Activated naive CD4-positive, alpha-beta T cell (primary cell): ENCODE measurements at places on chromosomes 7 and 10.

GRCh38 chr7:106317971-106318370 is 33.2 kb upstream of the NAMPT start:
- no peak for DNase-seq

DNA sequence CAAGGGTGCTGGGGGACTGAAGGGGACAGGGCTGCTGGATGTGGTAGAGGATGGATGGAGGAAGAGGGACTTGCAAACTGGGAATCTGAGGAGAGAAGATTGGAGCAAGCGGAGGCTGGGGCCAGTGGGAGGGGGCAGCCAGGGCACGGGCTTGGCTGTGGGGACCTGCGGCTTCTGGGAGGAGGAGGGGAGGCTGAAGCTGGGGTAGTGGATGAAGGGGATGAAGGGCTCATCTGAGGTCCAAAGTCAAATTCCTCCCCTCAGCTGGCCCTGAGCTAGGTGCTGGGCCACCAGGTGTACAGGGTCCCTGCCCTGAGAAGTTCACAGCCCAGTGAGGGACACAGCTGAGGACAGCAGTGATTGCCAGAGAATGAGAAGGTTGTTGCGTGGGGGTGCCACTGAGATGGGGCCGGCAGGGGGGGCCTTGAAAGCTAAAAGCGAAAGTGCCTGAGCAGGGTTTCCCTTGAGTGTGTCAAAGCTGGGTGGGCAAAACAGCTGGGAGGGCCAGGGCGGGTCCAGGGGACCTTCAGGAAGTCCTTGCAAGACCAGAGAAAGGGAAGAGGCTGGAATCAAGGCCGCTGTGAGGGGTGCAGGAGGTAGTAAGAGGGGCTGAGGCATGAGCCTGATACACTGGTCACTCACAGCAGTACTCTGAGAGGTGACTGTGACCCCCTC is 75.2 kb downstream of the MYL10 start:
- DNase-seq, result no peak

- no peak for DNase-seq
Measured at GRCh38 chr10:22581461-22581860, 132.9 kb downstream of the PIP4K2A start.

GRCh38 chr10:87991946-87992345 is 128.5 kb downstream of the PTEN start:
- no peak for DNase-seq

- DNase-seq, result no peak
Measured at GRCh38 chr10:61752111-61753011, 89.6 kb downstream of the CABCOCO1 start.

GRCh38 chr7:57381581-57381980 is 68.4 kb upstream of the ZNF716 start:
- no peak for DNase-seq

- no peak for DNase-seq
Measured at GRCh38 chr7:43647339-43647672, 64.4 kb downstream of the STK17A start.

- DNase-seq, result no peak
Measured at GRCh38 chr7:157440346-157441022, 103.7 kb downstream of the DNAJB6 start.

GRCh38 chr7:47371317-47371716 is 210.6 kb downstream of the TNS3 start:
- DNase-seq, result no peak

DNA sequence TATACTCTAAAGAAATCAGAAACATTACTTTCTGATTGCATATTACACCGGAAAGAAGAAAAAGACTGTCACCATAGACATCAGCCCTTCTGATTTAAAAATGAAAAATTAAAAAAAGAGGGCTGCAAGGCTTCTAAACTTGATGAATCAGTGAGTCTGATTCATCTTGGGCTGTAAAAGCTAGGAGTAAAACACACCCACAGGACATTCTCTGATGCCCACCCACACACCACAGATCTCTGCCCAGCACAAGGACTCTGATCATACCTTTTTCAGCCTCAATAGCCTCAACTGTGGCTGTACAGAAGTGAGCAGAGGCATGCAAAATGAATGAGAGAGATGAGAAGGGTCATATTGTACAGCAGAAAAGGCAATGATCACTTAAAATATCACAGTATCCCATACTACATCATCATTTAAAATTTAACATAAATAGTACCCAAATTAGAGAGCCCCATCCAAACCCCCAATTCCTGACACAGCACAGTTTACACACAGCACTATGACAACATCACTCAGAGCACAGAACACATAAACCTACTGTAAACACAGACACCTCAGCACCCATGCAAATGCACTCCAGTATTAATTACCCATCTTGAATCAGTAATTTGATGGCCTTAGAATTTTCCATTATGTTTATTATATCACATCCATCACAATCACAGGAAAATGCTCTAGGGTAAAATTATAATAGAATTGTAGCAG is 6.4 kb upstream of the MSS51 start:
- no peak for DNase-seq

DNA sequence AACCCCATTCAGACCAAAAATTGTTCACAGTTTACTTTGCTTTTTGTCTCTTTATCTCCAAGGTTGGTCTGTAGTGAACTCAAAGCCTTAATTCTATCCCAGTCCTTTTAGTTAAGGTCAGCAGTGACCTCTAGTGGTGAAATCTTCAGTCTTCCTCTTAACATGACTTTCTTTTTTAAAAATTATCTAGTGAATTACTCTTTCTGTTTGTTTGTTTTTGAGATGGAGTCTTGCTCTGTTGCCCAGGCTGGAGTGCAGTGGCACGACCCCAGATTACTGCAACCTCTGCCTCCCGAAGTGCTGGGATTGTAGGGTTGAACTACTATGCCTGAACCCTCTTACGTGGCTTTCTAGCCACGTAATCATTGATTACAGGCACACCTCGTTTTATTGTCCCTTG is 25.0 kb downstream of the ZNF487 start:
- no peak for DNase-seq

DNA sequence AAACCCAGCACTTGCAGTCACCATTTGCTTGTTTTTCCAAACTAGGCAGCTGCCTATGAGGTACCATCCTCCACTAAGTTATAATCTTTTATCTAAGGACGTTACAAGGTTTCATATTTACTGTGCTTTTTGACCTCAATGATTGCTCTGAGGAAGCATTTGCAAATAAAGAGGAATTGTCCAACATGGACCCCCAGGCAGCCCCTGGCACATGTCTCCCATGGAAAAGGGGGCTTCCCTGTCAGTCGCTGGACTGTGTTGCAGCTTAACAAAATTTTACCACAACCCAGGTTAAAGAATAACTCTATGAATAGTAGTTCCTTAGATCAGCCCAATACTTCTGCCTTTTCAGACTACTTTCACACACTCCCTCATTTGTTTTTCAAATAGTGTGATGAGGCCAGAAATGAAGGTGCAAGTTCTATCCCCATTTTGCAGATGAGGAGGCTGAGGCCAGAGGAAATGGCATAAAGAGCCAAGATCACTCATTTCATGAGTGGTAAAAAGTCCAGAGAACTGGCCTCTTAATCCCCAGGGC is 52.8 kb upstream of the ZPBP start:
- DNase-seq, result no peak

DNA sequence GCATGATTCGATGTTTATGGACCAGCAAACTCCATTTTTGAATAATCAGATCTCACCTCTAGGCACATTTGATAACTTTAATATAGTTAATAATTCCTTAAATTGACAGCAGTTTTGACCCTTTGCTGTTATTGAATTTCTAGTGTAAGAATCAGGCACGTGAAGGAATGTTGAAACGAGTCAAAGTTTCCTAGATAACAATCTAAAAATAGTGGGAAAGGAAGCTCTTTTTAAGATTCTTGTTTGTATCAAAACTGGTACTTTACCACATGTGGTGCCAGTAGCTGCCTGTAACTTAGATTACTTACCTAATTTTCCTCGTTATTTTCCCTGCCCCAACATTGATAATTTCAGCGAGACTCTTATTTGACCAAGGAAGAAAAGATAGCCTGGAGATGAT is 757.8 kb upstream of the KCND2 start:
- no peak for DNase-seq

GRCh38 chr10:133100706-133101415 is 13.1 kb downstream of the ADGRA1 start:
- peak; percentile 10 for DNase-seq

DNA sequence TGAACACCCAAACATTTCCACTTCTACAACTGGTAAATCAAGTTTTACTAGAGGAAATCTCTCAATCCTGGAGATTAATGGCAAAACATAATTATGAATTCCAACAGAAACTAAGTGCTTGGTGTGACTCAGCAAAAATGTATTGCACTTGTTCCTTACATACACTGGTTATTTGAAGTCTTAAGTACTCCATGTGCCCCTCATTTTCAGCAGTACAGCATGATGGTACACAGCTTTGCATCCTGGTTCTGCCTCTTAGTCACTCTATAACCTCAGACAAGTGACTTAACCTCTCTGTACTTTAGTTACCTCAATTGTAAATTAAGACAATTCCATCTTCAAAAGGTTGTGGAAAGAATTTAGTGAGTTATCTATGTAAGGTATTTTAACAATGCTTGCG is 12.9 kb downstream of the SLC16A12 start:
- DNase-seq, result no peak

GRCh38 chr7:11726794-11727155 is 105.2 kb downstream of the THSD7A start:
- DNase-seq, result no peak

GRCh38 chr10:124044143-124044862 is 49.1 kb downstream of the CHST15 start:
- no peak for DNase-seq

GRCh38 chr10:102310361-102311024 is 65.2 kb downstream of the GBF1 start:
- DNase-seq, result no peak

DNA sequence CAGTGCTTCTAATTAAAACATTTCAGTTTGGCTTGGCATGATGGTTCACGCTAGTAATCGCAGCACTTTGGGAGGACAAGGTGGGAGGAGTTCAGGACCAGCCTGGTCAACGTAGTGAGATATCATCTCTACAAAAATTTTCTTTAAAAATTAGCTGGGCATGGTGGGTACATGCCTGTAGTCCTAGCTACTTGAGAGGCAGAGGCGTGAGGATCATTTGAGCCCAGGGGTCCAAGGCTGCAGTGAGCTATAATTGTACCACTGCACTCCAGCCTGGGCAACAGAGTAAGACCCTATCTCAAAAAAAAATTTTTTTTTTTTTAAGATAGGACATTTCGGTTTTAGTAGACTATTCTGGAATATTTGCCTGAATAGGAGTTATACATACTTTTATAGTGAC is 12.4 kb downstream of the HBP1 start:
- DNase-seq, result no peak

GRCh38 chr7:17781491-17782215 is 158.6 kb downstream of the SNX13 start:
- DNase-seq, result no peak

GRCh38 chr10:114726820-114727271 is 68.8 kb upstream of the ABLIM1 start:
- DNase-seq, result no peak

DNA sequence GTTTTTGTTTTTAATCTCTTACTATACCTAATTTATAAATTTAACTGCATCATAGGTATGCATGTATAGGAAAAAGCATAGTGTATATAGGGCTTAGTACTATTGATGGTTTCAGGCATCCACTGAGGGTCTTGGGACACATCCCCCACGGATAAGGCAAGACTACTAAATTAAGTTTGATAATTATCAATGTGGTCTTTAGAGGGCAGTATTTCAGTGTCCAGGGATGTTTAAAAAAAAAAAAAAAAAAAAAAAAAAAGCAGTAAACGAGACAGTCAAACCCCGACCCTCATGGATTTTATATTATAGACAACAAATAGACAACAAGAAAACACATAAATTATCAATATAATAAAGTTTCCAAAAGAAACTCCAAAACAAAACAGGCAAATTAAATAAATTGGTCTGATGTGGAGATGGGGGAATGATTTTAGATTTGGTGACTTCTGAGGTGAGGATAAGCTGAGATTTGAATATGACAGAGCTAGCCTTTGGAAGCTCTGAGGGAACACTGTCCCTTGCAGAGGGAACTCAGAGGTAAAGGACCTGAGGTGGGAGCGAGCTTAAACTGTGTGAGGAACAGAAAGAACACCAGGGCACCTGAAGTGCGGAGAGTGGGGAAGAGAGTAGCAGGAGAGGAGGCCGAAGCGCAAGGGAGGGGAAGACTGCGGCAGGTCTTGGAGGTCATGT is 14.8 kb downstream of the ACSM6 start:
- DNase-seq, result no peak

GRCh38 chr7:142323706-142324105 is 65.8 kb upstream of the PRSS58 start:
- DNase-seq, result peak; percentile 36

- no peak for DNase-seq
Measured at GRCh38 chr7:153887749-153888569, 164.2 kb upstream of the DPP6 start.

DNA sequence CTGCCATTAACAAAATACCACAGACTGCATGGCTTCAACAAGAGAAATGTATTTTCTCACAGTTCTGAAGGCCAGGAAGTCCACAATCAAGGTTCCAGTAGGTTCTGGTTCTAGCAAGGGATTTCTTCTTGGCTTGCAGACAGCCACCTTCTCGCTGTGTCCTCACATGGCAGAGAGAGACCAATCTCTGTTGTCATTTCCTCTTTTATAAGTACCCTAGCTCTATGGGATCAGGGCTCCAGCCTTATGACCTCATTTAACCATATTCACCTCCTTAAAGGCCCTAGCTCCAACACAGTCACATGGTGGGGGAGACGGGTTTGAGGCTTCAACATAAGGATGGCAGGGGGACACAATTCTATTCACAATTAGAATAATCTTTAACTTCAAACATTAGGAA is 23.6 kb downstream of the ABI1 start:
- no peak for DNase-seq

GRCh38 chr7:8214244-8214824 is 47.6 kb downstream of the ICA1 start:
- no peak for DNase-seq

- no peak for DNase-seq
Measured at GRCh38 chr7:11193888-11194287, 220.2 kb downstream of the PHF14 start.

DNA sequence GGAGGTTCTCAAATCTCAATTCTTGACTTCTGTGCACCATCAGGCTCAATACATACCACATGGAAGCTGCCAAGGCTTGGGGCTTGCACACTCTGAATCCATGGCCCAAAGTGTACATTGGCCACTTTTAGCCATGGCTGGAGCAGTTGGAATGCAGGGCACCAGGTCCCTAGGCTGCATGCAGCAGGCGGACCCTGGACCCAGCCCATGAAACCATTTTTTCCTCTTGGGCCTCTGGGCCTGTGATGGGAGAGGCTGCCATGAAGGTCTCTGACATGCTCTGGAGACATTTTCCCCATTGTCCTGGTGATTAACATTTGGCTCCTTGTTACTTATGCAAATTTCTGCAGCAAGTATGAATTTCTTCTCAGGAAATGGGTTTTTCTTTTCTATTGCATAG is 19.0 kb upstream of the ARMC3 start:
- no peak for DNase-seq

GRCh38 chr7:41915871-41916270 is 213.0 kb upstream of the INHBA start:
- no peak for DNase-seq

- no peak for DNase-seq
Measured at GRCh38 chr7:98807068-98808048, 62.5 kb downstream of the TMEM130 start.
